ENCODE measurements at places on chromosomes 16 and 17.
A peak's percentile ranks its signal among the peaks of the same experiment; 100 is the strongest.

- no peak for DNase-seq
Measured at GRCh38 chr16:85126705-85127378, 14.6 kb upstream of the CIBAR2 start.

- DNase-seq: no peak
Measured at GRCh38 chr16:80084163-80084562, 456.6 kb upstream of the DYNLRB2 start.

GRCh38 chr16:47142486-47142820, 1.3 kb downstream of the NETO2 start:
- DNase-seq: peak; percentile 65

GRCh38 chr16:89437991-89438390, 52.4 kb downstream of the ANKRD11 start:
- DNase-seq: no peak

DNA sequence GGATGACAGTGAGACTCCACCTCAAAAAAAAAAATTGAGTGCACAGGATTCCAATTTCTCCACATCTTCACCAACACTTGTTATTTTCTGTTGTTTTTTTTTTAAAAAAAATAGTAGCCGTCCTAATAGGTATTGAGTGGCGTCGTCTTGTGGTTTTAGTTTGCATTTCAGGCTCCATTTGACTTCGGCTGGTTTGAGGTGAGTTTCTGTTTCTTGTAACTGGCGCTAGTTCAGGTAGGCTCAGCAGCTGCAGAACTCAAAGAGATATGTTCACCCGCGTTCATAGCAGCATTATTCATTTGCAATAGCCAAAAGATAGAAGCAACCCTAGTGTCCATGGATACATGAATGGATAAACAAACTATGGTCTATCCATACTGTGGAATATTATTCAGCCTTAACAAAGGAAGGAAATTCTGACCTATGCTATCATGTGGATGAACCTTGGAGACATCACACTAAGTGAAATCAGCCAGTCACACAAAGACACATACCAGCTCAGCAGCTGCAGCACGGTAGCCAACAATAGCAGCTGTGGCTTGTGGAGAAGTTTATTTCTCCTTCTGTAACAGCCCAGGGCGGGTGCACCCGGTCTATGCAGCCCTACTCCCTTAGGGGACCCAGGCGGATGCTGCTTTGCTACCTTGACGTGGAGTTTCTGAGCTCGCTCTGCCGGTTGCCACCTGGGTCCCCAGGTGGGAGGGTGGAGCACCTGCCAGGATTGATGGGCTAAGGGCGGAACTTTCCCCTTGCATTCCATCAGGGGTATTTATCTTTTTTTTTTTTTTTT, 44.9 kb downstream of the TMEM235 start:
- DNase-seq: no peak

GRCh38 chr16:68116256-68116867, 31.2 kb downstream of the NFATC3 start:
- peak; percentile 77 for DNase-seq

GRCh38 chr16:4052801-4053293, 63.4 kb downstream of the ADCY9 start:
- DNase-seq: peak; percentile 57

DNA sequence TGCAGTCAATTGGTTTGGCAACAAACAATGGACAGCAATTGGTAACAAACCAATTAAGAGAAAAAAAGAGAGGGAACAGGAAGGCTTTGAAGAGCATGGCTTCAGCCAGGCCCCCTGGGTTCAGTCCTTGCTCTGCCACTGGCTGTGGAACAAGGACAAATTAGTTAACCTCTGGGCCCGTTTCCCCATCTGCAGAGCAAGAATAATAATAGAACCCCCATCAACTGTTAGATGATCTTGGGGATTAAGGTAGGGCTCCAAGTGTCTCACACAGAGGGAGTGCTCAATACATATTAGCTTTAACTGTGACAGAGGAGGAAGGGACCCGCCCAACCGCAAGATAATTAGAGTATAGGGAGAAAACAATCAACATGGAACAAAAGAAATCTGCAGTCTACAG, 55.2 kb downstream of the PECAM1 start:
- DNase-seq: no peak

DNA sequence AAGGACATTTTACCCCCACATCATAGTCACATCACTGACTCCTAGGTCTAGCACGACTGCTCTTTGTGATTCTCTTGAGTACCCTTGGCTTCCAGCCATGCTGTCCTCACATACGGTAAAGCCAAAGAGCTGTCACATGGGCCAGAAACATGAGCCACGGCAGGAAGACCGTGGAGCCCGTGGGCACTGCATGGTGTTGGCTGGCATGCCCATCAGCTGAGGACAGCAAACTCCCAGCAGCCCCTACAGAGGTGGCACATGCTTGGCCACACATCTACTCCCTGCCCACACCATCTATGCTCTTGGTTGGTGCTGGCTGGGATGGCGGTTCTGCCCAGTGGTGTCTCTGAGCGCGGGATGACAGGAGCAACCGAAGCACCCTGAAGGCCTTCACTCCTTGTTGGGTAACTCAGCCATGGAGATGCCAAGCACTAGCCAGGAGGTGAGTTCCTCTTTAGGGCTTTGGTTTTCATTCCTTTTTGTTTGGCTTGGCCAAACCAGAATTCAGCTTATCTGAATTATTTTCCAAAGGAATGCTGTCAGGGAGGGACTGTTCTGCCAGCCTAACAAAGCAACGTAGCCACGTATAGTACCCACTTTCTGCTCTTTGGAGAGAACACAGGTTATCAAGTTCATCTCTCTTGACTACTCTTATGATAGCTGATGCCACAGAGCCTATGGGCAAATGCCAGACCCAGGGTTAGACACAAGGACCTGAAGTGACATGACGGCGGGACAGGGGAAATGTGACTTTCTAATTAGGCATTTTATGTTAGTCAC, 10.0 kb downstream of the TNFAIP1 start:
- DNase-seq: no peak

DNA sequence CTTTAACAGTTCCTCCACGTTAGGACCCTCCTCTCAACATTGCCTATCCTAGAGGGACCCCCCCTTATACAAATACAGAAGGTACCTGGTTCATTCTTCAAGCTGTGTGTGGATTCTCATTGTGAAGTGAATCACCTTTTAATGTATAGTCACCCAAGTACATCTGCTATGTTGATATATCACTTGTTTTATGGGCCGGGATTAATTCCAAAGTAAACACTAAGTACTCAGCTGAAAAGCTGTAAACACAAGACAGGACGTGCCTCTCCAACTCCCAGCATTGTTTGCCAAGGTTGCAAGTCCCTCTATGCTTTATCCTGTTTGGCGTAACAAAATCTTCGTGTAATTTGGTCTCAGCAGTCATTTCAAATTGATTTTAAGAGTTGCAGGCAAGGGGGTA, 123.6 kb downstream of the RBFOX1 start:
- DNase-seq: no peak

DNA sequence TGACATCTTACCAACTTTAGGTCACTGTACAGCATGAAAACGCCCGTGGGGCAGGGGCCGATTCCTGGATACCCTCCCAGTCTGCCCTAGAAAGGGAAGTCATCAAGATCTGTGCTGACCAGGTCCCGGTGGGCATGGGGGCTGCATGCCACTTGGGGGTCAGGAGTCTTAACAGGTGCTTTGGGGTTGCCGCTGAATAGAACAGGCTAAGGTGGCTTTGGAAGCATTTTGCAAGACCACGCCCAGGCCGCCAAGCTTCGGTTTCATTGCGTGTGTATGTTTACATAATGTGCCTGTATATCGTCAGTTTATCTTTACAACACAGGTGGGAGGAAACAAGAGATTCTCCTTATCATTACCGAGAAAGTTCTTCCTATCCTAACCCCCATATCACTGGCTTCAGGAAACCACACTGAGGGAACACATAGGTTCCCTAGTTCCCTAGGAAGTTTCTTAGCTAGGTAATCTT, 13.3 kb upstream of the USP36 start:
- peak; percentile 53 for DNase-seq

- no peak for DNase-seq
Measured at GRCh38 chr16:66070140-66070917, 296.2 kb upstream of the CDH5 start.

DNA sequence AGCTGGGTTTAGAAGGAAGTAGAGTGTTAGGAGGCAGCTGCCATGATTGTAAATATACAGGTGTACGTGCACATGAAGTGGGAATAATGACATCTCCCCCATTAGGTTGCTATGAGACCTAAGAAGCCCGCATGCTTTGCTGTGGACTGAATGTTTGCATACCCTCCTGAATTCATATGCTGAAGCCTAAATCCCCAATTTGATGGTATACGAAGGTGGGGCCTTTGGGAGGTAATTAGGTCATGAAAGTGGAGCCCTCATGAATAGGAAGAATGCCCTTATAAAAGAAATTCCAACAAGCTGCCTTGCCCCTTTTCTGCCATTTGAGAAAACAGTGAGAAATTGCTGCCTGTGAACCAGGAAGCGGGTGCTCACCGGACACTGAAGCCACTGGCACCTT, 44.0 kb downstream of the CCDC182 start:
- no peak for DNase-seq

- DNase-seq: no peak
Measured at GRCh38 chr17:62911114-62911513, 54.9 kb upstream of the TANC2 start.

DNA sequence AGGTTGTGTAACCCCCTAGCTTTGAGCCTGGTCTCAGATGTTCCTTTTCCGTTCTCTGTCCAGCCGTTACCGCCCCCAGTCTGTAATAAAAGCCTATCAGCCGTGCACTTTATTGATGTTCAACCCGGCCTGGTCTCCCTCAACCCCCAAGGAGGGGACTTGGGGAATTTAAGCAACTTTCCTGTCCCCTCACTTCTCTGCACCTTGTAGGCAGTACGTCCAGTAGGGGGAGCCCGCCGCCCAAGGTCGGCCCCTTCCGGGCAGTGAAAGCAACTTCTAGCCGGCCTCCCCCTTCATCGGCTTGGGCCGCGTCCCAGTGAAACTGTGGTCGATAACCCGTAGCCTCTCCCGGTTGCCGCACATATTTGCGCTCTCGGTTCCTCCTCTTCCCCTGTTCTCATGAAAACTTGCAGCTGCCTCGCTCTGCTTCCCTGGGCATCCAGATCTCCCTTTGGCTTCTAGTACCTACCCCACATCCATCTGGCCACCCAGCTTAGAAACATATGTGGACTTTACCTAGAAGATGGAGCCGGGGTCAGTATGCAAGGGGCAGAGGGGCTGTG, 7.9 kb downstream of the PNPO start:
- DNase-seq: peak; percentile 91

DNA sequence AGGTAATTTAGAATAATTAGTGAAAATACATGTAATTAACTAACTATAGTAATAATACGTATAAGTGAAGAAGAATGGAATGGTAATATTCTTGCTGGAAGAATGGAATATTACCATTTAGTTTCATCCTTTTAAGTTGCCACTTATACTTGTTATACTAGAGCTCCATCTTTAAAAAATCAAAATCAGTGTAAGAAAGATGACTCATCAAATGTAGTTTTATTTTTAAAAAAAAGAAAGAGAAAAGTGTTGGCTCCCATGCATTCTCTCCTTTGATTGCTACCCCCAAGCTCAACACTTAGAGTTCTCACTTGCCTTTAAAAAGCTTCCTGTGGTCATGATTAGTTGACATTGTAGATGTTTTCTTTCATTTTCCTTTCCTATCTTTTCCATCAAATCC, 82.4 kb upstream of the KIF2B start:
- DNase-seq: no peak

GRCh38 chr16:85502357-85502756, 110.8 kb upstream of the GSE1 start:
- DNase-seq: no peak

DNA sequence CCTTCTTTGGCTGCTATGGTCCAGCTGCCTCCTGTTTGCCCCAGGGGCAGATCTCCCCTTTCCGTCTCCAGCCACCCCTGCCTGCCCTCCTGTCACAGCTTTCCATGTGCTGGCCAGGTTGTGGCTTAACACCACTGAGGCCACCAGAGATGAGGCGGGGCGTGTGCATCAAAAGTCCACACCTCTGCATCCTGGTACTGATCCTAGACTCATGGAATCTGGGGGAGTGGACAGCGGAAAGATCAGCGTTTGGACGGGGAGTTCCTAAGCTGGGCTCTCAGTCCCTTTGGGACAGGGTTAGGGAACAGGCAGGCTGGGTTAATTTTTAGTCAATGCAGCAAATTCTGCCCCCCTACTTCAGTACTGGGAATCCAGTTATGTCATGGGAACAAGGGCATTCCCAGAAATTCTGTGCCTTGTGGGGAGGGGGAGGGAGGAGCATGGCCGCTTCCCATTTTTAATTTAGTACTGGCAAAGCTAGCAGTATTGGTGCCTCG, 3.9 kb downstream of the IGFBP4 start:
- no peak for DNase-seq

- no peak for DNase-seq
Measured at GRCh38 chr17:53979991-53980390, 157.3 kb downstream of the KIF2B start.

DNA sequence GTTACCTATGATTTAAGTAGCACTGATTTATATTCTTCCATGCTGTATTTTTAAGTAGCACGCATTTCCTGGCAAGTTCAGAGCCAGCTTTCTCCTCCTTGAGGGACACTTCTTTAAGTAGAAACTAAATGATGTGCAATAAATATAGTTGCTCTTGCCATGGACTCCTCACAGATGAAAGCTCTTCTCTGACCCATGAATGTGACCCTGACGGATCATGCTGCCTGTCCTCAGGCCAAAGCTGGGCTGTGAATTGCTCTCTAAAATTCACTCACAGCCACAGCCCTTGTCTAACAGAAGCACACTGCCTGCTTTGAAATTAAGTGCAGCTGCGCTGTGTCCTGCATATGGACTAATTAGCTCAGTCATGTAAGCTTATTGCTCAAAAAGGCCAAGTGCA, 438.8 kb downstream of the PMP22 start:
- no peak for DNase-seq

DNA sequence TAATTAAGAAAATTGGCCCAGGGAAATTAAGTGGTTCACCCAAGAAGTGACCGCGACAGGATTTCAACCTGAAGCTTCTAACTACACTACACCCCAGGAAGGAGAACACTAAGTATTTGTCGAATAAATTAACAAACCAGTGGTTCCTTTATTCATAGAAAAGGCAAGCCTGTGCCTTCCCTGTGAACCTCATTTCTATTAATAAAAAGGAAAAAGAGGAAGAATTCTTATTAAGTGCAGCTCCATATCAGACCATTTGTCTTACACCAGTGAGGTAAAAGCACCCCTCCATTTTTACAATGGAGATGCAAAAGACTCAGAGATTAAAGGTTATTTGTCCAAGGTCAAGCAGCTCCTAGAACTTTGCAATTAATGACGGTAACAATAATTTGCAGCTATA, 1.7 kb downstream of the COPS3 start:
- no peak for DNase-seq

DNA sequence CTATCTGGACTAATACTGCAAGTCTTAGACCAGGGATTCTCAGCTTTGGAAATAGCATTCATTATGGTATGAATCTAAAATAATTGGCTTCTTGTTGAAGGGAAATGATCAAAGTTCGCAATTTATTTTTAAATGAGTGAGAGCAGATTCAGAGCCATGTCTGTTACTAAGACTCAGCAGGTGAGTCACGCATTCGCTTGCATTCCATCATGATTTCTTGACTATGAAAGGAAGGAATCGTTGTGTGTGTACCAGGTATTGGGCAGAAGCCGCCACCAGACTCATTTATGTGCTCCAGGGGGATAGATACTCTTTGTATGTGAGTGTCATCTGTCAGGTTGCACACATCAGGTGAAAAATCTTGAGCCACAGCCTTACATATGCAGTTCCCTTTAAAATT, 10.8 kb downstream of the GSG1L2 start:
- DNase-seq: no peak

- DNase-seq: no peak
Measured at GRCh38 chr16:66832661-66833305, 2.0 kb upstream of the NAE1 start.

Data from hematopoietic multipotent progenitor cell treated with erythropoietin and hydrocortisone succinate and interleukin-3 and kit ligand, for 4 days (in vitro differentiated cells).